ENCODE measurements at places on chromosomes 5 and 9.

GRCh38 chr5:138869763-138870500, 5.2 kb downstream of the LRRTM2 start:
- no peak for DNase-seq

- DNase-seq = no peak
Observed at GRCh38 chr5:44860267-44860666, 51.5 kb downstream of the MRPS30 start.

DNA sequence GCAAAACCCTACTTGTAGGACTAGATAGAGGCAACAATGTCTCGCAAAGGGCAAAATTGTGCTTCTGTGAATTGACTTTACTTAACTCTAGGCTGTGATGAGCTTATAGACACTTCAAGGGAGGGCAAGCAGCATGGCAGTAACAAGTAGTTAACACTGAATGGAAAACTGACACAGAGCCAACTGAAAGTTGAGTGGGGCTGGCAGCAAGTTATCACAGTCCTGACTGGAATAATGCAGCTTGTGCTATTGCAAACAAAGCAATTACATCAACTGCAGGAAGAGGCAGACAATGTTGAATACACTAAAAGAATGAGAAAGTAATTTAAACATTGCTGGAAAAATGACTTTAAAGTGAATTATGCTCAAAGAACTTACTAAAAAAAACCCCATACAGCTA, 62.2 kb downstream of the RNF38 start:
- no peak for DNase-seq

DNA sequence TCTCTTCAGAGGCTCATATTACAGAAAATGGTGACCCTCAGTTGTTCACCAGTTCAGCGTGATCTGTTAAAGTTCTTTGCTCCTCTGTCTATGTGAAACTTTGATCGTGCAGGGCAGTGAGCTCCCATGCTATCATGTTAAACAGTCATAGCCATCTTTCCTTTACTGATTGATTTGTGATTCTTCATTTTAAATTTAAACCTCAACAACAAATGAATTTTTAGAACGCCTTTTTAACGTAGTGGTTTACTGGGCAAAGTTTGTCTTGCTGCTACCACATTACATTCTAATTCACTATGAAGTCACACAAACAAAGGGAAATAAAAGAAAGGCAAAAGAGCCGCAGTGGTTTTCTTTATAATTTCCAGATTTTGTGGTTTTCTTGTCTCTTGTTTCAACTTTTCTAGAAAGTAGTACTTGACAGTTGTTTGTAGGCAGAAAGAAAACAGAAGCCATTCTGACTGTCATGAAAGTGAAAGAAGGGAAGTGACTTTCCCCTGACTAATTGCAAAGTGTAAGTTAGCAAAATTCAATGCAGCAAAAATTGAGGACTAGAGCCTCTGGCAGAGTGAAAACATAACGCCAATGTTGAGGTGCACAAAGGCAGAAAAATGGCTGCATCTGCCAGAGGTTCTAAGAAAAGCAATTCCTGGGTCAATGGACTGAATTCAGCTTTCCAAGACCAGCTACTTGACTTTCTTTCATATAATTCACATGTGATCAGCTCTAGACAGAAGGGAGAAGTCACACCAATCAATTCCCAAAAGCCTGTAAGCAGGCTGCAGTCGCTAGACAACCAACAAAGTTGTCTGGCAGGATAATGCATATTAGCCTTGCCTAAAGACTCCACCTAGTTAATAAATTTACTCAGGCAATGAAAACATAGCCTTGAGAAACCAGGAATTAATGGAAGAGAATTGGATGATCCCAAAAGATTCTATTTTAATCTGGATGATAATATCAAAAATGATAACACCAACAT, 7.1 kb upstream of the IFNA6 start:
- no peak for DNase-seq

GRCh38 chr5:80763873-80764647, 109.3 kb upstream of the DHFR start:
- DNase-seq = no peak

DNA sequence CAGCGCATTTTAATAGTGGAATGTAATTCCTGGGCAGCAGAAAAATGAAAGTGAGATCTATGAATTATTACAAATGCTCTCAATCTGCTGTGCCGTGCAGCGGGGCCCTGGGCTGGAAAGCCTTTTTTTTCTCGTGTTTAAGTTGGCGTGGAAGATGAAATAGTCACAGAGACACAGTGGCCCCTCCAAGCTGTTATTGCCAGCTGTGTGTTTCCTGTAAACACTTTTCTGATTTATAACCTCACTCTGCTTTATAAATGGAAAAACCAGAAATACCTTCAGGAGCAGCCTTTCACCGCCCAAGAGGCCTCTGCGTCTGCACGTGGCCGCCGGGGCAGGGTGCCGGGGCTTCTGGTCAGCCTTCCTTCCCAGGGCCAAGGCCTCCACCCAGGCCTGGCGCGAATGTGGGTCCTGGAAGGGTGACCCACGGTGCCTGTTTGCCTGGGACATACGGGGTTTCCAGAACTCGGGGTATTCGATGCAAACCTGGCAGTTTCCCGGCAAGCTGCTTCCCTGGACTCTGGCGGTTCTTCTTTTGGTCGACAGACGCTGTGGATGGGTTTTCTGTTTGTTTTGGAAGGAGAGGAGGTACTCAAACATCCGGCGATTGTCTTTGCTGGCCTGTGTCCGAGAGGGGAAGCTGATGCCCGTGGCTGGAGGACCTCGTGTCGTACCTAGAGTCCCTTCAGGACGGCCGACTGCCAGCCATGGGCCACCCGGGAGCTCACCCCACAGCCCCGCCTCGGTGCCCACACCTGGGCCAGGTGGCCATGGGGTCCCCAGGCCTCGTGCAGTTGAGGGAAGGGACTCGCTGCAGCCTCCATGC, 256.7 kb downstream of the PARP8 start:
- DNase-seq = no peak

Data from pulmonary artery endothelial cell (primary cell).